ENCODE measurements at places on chromosomes 1 and 21.
A peak's percentile ranks its signal among the peaks of the same experiment; 100 is the strongest.

DNA sequence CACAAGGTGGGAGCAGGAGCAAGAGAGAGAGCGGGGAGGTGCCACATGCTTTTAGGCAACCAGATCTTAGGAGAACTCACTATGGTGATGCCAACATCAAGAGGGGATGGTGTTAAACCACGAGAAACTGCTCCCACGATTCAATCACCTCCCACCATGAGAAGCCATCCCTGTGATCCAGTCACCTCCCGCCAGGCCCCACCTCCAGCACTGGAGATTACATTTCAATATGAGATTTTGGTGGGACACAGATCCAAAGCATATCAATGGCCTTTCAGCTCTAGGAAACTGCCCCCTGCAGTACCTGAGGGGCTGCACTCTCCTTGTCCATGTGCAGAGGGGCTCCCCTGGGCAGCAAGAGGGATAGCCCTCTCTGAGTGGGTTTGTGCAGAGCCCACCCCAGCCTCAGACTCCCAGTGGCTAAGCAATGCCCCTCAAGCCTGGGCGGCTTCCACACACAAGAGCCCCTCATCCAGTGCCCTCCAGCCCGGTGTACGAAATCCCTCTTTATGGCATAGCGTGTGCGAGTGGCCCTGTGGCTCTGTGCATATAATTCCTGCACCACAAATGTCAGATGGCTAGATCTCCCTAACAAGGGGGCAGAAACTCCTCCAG, 15.5 kb upstream of the PRDM16 start:
- no peak for DNase-seq

GRCh38 chr21:42160765-42161164, 58.2 kb upstream of the ABCG1 start:
- peak; percentile 4 for DNase-seq

- DNase-seq = no peak
Observed at GRCh38 chr21:39726133-39726532, 18.9 kb upstream of the IGSF5 start.

GRCh38 chr1:209790286-209791193, 6.2 kb upstream of the C1orf74 start:
- no peak for DNase-seq

- DNase-seq = no peak
Observed at GRCh38 chr1:107262467-107263286, 121.8 kb downstream of the NTNG1 start.

- no peak for DNase-seq
Observed at GRCh38 chr1:32536764-32537163, 2.5 kb upstream of the ZBTB8A start.

DNA sequence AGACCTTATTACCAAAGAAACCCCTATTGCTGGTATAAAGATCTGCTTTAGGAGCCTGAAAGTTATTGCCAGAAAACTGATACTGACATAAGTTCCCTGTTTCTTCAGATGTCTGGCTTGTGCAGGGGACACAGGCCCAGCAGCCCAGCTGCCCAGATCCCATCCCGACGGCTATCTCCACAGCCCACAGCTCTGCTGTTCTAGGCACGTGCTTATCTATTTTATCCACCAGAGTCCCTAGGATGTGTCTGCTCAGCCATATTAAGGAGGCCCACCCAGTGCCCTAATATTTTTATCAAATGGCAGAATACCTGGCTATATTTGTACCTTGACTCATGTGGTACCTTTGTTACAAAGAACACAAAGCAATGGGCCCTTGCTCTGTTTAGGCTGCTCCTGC, 58.9 kb downstream of the DDX20 start:
- no peak for DNase-seq

GRCh38 chr1:36961062-36961615, 73.2 kb downstream of the GRIK3 start:
- no peak for DNase-seq

DNA sequence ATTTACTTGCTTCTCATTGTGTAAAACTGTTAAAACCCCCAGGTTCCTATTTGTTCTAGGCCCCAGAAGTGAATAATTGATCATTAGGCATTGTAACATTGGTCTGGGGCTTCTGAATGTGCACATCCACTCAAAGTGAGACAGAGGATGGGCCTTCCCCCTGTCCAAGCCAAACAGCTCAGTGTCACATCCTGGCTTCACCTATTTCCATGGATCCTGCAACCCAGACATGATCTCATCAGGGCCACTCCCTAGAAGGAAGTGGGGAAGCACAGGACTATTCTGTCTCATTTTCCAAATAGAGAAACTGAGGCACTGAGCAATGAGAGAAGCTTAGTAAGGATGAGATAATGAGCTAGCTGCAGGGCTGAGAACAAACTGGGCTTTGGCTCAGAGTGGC, 47.4 kb upstream of the TSPAN2 start:
- DNase-seq = no peak

DNA sequence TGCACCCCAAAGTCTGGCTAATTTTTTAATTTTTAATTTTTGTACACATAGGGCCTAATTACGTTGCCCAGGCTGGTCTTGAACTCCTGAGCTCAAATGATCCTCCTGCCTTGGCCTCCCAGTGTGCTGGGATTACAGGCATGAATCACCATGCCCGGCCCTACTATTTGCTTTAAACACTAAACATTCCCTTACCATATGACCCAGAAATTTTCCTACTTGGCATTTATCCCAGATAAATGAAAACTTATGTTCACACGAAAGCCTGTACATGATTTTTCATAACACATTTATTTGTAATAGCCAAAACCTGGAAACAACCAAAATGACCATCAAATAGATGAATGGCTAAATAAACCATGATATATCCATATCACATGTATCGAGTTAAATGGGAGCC, 35.8 kb downstream of the NDUFS5 start:
- no peak for DNase-seq

GRCh38 chr1:211532088-211532444, 40.1 kb upstream of the RD3 start:
- DNase-seq = no peak

- DNase-seq = no peak
Observed at GRCh38 chr1:150887018-150887417, at the start of gene CTXND2. TSS of gene CTXND2 (plus strand) at chr1:150887136. CDS start at chr1:150912315, 25,179 bp downstream.

GRCh38 chr1:248406721-248407692, 4.2 kb downstream of the OR2T1 start:
- DNase-seq = no peak

- no peak for DNase-seq
Observed at GRCh38 chr1:27535386-27535785, 45.4 kb upstream of the WASF2 start.

GRCh38 chr1:245177071-245177900, 22.5 kb downstream of the KIF26B start:
- DNase-seq = no peak

DNA sequence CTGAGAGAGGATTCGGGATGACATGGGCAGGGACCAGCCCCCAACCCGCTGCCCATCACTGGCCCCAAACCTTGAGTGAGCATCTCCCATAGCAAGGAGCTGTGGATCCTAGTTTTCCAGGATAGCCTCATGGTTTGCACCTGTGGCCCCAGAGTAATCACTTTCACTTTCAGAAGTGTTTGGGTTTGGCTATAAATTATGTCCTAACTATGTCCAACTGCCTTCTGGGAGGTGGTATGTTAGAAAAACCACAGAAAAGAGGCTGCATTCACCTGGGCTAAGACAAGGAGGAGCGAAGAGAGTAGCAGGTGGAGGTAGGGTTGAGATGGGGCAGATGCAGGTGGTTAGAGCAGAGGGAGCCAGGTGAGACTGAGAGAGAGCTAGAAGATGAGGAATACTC, 19.4 kb upstream of the CLIC6 start:
- DNase-seq = no peak

DNA sequence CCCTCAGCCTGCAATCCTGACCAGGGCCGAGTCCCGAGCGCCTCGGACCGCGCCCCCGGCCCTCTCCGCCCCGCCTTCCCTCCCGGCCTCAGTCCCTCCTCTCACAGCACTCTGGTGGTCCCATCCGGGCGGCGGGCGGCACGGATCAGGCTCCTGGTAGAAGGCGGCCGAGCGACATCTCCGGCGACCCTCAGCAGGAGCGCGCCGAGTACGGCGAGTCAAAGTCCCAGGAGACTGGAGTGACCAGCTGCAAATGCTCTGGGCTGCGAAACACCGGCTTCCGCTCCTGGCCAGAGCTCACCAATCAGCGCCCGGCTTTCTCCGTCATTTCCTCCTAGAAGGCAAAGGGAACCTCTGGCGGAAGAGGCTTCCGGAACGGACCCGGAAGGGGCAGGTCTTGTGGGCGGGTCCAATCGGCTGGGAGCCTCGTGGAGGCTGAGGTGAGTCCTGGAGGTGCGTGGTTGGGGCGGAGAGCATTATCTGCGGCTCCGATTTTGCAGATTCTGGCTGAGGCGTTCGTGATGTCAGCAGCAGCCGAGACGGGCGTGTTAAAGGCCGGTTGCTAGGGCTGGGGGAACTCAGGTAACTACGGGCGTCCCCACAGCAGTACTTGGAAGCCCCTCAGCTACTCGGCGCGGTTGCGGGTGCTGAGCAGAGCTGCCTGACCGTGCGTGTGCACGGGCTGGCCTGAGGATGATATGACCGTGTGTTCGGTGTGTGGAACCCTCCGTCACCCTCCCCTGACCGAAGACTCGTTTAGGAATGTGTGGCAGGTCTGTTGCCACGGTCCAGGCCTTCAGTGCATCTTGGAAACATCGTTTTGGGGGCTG, at the start of the genes GDAP2 and WDR3:
Gene GDAP2, minus strand, starts transcription at position 279 of the 830 bp plus-strand sequence. CDS start 9,264 bp downstream, outside the sequence.
Gene WDR3, plus strand, starts transcription at position 397 of the 830 bp plus-strand sequence. CDS start 3,581 bp downstream, outside the sequence.
- DNase-seq = peak; percentile 94

DNA sequence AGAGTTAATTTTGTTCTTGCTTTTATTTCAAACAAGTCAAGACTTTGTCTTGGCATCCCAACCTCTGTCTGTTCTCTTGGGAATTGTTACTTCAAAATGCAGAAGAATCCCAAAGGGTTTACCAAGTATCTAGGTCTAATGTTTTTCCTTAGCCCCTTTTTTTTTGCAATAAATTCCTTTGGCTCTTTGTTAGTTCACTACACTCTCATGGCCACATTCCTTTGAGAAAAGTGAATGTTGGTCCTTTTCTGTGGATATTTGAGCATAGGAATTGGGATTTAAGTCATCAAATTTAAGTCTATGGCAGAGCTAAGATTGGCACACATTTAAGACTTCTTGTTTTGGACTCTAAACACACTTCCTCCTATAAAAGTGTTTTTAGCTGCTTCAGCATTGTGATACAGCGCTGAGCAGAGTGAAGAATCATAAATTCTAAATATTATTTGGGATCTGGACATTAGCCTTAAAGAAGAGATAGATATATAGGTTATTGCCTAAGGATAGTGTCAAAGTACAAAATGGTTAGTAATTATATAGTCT, 1.9 kb downstream of the BTF3L4 start:
- no peak for DNase-seq

GRCh38 chr1:155174324-155175280, 953 bp downstream of the TRIM46 start:
- peak; percentile 73 for DNase-seq

DNA sequence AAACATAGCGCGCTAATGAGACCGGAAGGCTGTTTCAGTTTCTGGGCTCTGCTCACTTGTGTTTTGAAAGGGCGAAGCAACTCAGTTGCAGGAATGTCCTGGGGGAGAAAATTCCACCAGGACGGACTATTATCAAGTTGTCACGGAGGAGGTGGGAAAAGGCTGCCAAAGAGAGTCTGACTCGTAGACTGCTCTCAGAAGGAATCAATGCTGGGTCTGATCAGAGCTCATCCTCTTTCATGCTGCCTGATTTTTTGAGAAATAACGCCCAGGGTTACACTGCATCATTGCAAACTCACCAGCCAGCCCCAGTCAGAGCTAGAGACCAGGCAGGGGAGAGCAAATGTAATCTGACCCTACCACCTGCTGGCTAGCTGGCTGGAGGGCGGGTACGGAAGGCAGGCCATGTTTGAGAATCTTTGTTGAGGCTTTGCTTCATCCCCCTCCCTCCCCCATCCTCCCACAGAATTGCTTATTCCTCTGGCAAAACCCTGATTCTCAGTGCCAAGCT, 36.4 kb upstream of the BCL9 start:
- no peak for DNase-seq

- DNase-seq = no peak
Observed at GRCh38 chr1:234926559-234927311, 201.9 kb downstream of the TOMM20 start.

GRCh38 chr1:154460695-154461260, 41.2 kb upstream of the TDRD10 start:
- no peak for DNase-seq

DNA sequence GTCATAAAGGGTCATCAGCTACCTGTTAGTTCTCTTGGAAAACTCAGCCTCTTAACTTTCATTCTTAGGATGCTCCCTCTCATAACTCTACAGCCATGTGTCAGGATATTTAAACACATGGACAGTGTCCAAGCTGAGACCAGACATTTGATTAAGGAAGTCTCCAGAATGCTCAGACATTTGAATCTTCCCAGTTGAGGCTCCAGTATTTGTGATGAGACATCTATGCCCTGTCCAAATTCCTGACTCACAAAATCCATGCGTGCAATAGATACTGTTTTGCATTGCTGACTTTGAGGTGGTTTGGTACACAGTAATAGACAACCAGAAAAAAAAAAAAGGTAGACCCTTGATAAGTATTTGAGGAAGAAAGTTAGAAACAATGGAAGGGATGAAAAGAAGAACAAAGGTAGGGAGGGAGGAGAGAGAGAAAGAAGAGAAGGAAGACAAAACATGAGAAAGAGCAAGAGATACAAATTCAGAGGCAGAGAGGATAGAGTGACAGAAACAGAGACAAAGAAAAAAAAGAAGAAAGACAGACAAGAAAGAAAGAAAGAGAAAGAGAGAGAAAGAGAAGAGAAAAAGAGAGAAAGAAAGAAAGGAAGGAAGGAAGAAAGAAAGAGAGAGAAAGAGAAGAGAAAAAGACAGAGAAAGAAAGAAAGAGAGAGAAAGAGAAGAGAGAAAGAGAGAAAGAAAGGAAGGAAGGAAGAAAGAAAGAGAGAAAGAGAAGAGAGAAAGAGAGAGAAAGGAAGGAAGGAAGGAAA, 275.5 kb upstream of the PRMT6 start:
- no peak for DNase-seq
